ENCODE measurements at places on chromosomes 4 and X. TPM values are rescaled to one million over a fixed set of nuclear protein-coding genes. Genes with fewer than 3 reads are reported as not detected.
A peak's percentile ranks its signal among the peaks of the same experiment; 100 is the strongest.

Gene ERVMER34-1
- 0.19 TPM for total RNA-seq

Gene MAGEC1
- 2.7 TPM for total RNA-seq

DNA sequence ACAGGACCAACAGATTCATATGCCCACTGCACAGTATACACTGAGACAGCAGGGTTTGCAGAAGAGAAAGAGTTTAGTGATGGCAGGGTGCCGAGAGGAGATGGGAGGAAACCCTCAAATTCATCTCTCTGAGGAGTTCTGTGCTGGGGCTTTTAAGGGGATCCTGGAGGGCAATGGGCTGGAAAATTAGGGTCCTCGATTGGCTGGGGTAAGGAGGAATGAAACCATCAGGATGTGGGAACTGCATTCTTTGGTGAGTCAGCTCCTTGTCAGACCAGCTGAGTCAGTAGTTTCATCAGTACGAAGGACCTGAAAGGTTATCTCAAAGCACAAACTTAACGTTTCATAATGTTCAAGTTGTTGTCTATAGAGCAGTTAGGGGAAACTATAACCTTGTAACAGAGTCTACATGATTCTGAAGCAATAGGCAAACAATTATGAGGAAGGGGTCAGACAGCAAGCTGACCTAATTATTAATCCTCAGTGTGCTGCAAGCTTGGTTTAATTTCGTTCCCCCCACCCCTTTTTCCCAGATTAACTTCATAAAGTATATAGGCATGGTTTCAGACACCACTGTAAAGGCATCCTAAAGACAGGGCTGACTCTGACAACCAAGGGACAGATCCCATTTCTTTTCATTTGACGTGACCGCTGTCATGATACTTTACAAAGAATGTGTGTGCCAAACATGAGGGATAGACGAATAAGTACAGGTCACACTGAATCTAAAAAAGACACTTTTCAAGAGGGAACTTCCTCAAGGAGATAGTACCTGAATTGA, 1.5 kb upstream of the MSMO1 start:
- no peak for DNase-seq

- peak; percentile 43 for DNase-seq
Observed at GRCh38 chr4:112448306-112449132, 67.5 kb downstream of the NEUROG2 start.

GRCh38 chr4:1164040-1164439, 8.3 kb downstream of the SPON2 start:
- DNase-seq = no peak
